Cerebellum (tissue), 4 donors: ENCODE measurements at places on chromosomes 2 and 18. TPM values are rescaled to one million over a fixed set of nuclear protein-coding genes. Genes with fewer than 3 reads are reported as not detected.

The CIB4 gene
- not detected for total RNA-seq

The DSC2 gene
- total RNA-seq = 7.2 TPM

The TFPI gene
- 40.3 TPM for total RNA-seq

The ANKRD30B gene
- 3.0 TPM for total RNA-seq

The ACMSD gene
- not detected for total RNA-seq

The LRP2 gene
- 22.0 TPM for total RNA-seq

The CCL20 gene
- total RNA-seq = not detected

The CCDC85A gene
- total RNA-seq = 25.3 TPM

The FN1 gene
- total RNA-seq = 262 TPM
